Stimulated activated CD4-positive, alpha-beta T cell treated with anti-CD3 and anti-CD28 coated beads, Interleukin-15, amount 100 ng/mL, for 48 hours (primary cell): ENCODE measurements at places on chromosomes 3 and 15.

DNA sequence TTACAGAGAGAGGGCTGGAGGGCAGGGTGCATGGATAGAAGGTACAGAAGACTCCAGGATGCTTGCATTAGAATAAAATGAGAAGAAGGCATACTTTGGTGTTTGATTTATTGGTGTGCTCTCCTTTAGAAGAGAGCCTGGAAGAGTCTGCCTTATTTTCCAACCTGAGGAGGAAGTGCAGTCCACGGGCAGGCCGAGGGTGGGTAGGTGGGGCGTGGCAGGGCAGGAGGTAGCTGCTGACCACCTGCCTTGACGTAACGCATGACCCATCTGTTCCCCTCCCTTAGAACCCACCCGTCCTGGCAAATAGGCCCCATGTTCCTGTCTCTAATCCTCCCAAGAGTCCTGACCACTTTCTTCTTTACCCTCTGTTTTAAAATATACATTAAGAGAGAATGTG, 222.3 kb upstream of the LYSMD4 start:
- DNase-seq: no peak

- no peak for DNase-seq
These were observed 347 bp upstream of the C3orf62 start for GRCh38 chr3:49277383-49277775.

- DNase-seq: no peak
These were observed 249.1 kb downstream of the OCA2 start for GRCh38 chr15:27850050-27850449.

DNA sequence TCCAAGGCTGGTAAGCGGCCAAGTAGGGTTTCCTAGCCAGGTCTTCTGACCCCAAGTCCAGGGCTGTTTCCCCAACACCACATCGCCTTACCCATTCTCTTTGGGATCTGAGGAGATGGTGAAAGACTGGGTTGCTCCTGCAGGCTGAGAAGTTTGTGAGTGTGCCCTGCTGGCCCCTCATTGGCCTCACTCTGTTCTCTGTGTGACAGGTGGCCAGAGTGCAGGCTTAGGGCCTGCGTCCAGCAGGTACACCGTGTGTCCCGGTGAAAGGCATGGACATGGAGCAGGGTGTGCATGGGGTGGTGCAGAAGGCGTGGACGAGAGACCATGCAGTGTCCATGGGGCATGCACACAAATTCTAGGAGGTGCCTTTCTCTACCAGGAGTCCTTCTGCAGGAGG, 91.3 kb downstream of the DGKG start:
- DNase-seq: no peak

DNA sequence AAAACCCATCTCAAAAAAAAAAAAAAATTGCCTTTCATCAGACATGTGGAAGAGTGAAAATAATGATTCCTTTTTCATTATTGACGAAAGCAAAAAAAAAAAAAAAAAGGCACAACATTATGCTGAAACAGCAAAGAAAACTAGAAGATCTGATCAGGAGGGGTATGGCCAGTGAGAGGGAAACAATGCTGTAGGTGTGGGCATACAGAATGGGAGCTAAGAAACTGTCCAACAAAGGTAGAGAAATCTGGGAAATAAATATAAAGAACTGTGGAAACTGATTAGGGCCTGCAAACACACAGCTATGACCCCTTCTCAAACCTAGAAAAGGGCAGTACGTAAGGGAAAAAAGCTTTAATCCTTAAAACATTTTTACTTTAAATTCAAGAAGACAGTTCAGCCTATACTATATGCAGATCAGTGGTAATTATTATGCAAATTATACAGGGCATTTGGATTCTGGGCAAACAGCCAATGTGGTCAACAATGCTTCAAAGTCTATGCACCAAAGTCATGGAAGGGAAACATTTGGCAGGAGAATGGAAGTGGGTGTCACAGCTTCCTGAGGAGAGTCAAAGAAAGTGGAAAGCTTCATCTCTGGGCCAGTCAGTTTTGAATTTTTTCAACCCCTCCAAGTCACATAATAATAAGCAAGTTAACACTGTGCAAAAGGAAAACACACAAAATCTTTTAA, 68.3 kb upstream of the SLC12A8 start:
- no peak for DNase-seq

DNA sequence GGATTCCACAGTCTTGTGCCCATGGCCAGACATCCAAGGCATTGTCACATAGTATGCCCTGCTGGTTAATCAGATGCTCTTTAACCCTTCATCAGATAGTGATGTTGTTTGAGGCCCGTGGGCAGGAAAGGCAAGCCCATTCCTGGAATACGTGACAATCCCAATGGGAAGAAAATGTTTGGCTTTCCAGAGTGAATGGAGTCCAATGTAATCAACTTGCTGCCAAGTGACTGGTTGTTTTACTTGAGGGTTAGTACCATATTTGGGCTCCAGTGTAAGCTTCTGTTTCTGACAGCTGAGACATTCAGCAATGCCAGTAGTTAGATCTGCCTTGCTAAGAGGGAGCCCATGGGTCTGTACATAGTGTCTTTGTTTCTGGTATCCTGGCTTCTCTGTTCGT, 31.3 kb downstream of the RPL39L start:
- DNase-seq: no peak

DNA sequence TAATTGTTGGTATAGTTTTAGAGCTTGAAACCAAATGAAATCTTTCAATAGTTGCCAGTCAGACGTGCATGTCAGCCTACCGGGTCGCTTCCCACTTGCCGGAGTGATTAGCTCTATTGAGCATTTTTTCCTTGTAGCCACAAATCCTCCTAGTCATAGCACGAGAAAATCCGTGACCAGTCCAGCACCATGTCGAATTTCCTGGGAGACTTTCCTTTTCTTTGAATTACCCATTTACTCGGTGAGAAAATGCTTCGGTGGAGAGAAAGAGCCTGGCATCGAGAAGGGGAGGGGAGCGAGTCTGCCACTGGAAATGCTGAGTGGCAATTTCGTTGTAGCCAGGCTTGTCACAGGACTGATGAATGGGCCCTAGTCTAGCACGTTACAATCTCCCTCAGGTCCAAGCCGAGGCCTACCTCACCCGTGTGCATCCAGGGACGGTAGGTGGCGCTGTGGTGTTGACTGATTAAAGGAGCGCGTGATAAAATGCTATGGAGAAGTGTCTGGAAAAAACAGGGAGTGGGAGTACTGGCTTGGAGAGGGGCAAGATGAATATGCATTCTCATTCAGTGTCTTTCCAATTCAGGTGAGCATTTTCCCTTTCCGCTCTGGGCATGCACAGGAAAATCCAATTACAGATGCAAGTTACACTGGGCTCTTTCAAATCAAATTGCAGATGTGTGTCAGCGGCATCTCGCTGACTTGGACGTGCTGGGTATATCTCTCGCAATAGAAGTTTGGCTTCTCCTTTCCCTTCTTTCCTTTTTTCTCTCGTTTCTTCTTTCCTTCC, 238.8 kb downstream of the EDEM1 start:
- DNase-seq: peak; percentile 53

DNA sequence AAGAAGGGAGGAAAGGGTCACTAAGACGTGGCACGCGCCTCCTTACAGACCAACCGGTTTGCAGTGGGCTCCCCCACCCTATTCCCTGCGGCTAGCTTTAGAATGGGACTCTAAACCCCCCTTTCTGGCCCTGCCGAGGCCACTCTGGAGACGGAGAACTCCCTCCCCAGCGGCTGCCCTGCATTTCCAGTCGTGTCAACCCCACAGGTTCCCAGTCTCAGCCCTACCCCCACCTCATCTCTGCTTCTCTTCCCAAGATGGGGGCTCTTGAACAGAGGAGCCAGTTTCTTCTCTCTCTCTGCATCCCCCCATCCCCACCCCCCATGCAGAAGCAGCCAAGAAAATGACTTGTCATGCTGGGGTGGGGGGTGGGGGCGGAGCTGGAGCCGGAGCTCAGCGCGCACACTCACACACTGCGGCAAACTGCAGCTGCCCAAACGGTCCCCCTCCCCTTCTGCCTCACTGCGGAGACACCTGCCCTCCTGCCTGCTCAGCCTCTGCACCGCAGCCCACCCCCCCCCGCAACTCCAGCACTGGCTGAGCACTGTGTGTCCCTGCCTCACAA, 871 bp downstream of the MAP1A start:
- DNase-seq: no peak

- no peak for DNase-seq
These were observed 138.7 kb downstream of the PEX5L start for GRCh38 chr3:179898024-179898423.

GRCh38 chr3:3893590-3893989, 94.4 kb downstream of the LRRN1 start:
- no peak for DNase-seq

GRCh38 chr15:87609474-87609873, 647.1 kb downstream of the NTRK3 start:
- no peak for DNase-seq

GRCh38 chr3:2172561-2173171, 74.0 kb downstream of the CNTN4 start:
- no peak for DNase-seq

DNA sequence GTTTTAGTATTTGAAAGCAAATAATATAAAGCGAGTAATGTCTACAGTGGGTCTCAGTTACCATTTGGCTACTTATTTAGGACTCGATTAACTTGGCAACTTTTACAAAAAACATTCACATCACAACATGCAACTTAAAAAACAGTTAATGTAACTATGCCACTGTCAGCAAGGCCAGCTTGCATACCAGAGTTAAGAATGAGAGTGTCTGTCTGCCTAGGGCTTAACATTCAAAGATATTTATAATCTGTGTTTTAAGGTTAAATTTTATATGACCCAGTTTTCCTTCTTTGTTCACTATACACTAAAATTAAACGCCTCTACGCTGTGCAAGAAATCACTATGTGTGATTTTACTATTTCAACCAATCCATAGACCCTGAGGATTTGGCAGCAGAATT, 5.2 kb upstream of the CDAN1 start:
- DNase-seq: no peak

GRCh38 chr3:52248165-52248541, 2.6 kb downstream of the PPM1M start:
- no peak for DNase-seq

DNA sequence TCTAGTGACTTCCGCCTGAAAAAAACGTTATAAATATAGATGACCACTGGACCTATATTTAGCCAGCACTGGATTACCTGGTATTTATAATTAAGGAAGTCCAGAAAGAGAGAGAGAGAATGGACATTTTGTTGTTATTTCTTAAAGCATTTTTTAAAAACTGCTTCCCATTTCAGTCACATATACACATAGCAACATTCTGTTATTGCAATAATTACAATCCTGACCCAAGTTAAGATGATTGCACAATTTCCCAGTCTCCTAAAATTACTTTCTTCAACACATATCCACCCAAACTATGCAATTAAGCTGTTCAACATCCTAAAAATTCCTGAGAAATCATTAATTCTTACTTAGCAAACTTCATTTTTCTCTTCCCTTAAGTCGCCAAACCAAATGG, 37.7 kb downstream of the PCSK6 start:
- no peak for DNase-seq

- no peak for DNase-seq
These were observed 43.2 kb upstream of the TSEN2 start for GRCh38 chr3:12440927-12441714.

DNA sequence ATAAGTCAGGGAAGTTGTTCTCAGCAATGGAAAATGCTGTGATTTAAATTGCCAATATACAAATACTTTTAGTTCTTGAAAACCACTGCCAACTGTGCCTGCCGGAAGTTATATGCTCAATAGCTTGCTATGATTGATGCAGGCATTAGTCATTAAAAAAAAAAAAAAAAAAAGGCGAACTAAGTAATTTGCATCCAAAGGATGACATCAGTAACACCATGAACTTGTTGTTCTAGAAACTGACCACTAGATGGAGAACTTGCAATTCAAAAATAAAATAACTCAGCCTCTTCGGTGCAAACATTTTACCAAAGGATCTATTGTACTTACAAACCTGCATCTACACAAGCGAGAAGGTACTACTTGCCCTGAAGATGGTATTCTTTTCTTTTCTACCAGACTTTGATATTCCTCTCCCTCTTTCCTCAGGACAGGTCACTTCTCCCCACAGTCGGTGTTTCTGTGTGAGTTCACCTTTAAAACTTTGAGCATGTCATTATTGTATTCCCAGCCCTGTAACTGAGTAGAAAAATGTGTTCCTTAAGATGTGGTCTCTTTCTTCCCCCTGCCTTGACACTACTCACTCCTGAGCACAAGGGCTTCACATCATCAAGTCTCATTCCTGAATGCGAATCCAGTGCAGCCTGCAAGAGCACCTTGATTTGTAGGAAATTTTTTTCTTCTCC, 115.0 kb upstream of the VEPH1 start:
- no peak for DNase-seq

DNA sequence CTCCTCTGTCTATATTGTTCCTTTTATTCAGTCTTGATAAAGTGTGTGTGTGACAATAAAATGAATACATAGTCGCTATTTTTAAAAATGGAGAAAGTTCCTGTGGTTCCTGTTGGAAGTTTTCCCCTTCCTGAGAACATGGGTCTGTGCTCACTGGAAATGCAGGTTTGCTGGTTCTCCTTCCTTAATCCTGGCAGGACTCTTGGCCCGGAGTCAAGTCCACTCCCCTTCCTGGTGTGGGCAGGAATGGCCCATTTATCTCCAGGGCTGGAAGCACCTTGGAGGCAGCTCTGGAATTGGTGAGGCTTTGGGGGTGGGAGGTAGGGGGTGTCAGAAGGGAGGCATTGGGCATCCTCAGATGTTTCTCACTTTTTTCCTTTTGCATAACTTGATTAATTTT, 30.1 kb downstream of the FOXL2 start:
- no peak for DNase-seq

DNA sequence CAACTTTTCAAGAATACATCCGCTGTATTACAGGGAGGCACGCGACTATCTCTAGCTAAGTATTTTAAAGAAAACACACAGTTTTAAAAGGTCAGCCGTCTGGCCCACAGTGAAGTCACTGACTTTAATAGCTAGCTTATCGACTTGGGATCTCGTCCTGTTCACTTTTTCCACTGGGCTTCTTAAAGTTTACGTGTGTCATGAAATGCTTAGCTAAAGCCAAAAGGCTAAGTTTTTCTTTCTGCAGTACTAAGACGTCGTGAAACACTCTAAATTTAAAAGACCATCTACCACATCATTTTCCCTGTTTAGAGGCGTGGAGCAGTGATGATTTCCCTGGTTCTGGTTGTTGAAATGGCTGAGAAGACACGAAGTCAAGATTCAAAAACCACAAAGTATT, 27.1 kb downstream of the LRIG1 start:
- no peak for DNase-seq

DNA sequence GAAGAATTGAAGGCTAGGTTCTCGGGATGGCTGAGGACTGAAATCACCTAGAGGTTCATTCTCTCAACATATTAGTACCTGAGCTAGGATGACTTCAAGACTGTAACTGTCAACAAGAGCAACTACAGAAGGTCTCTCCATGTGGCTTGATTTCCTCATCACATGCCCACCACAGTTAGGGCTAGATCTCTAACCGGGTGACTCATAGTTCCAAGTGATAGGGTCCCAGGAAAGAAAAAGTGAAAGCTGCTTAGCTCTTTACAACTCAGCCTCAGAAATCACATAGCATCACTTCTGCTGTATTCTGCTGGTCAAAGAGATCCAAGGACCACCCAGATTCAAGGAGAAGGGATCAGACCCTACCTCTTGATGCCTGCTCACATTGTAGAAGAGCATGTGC, 165.4 kb upstream of the AGTR1 start:
- DNase-seq: no peak
